Activated CD4-positive, alpha-beta T cell treated with anti-CD3 and anti-CD28 coated beads, Interleukin-2, amount 10 ng/mL, durations not matched to agents 7 days and 5 days (primary cell): ENCODE measurements at places on chromosomes 13 and 19. TPM values are rescaled to one million over a fixed set of nuclear protein-coding genes. Genes with fewer than 3 reads are reported as not detected.

The NLRP7 gene
- total RNA-seq = not detected

DNA sequence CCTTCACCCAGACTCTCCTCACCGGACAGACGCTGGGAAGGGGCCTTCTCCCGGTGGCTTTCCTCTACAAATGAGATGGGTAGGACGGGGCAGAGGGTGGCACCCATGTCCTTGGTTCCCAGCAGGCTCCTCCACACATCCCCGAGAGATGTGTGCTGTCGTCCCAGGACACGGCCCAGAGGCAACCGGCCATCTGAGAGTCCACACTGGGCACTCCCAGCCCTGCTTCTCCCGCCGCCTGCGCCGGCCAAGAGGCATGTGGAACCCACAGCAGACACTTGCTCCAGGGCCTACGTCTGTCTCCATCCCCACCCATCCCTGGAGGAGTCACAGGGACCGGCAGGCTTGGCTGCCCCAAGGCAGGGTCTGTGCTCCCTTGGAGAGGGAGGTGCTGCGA is 179.9 kb downstream of the KDM4B start:
- no peak overlapping the region for H3K4me3 ChIP-seq
- H3K27me3 ChIP-seq = no peaks in the 10 kb centered on the region
- no peak for DNase-seq

DNA sequence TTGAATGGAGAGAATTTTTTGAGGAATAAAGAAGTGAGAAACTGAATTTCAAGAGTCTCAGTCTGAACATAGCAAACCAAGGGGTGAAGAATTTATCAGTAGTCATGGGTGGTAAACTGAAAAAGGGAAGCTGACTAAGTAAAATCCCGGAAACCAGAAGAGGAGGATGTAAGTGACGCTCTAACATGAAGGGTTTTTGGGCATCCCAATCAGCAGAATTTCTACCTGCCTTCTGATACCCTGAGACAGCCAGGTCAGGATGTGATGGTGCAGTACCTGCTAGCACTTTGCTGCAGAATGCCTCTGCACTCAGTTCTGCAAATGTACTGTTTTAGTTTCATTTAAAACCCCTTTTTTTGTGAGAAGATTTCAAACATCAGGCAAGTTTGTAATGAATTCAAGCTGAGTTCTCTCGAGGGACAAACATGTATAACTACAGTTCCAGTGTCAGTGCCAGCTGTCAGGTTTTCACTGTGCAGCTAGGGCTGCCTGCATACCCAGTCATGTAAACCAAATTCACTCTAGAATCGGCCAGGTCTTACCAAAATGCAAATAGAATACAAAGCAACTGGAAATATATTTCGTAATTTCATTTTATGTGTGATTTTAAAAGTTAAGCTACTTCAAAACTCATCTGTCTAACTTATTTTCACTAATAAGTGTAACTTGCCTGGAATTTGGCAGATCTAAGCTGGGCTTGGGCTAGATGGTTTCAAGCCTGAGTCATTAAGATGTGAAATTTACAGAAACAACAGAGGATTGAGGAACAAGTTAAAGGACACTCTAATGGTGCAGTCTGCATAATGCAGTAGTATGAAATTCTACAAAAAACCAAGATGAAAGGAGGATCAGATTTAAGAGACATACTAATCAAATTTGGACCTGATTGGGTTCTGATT is 13.8 kb downstream of the METTL21C start:
- H3K4me1 ChIP-seq = peaks cover 30% of the 10 kb centered on the region
- peak overlapping the region; percentile 58 for H3K27ac ChIP-seq
- peaks cover 38% of the 10 kb centered on the region for H3K36me3 ChIP-seq
- no peak for DNase-seq
- no peaks in the 10 kb centered on the region for H3K27me3 ChIP-seq
- H3K4me3 ChIP-seq = no peak overlapping the region

The ALOX5AP gene
- total RNA-seq = 88.7 TPM

DNA sequence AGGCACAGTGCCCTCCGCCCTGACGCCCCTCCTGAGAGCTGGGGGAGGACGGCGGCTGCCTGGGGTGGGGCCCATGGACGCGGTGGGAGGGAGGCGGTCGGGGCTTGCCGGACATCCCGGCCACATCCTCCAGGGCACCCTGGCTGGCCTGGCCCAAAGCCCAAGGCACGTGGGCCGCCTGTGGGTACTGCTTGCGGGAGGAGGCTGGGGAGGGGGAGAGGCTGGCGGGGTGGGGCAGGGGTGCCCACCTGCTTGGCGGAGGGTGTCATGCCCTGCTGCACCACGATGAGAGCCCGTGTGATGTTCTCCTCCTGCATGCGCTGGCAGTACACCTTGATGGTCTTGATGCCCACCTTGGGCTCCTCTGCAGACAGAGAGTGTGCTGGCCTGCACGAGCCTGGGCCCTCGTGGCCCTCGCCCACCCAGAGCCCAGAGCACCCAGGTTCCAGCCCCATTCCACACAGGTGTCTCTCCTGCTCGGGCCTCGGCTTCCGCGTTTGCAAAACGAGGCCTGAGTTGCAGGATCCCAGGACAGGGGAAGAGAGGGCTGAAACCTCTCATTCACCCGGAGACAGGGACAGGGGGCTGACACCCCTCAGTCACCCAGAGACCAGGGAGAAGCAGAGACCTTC is 3.5 kb downstream of the POLR2E start:
- H3K27me3 ChIP-seq = no peaks in the 10 kb centered on the region
- peaks cover 21% of the 10 kb centered on the region for H3K36me3 ChIP-seq
- no peak for DNase-seq
- H3K4me1 ChIP-seq = peaks cover 51% of the 10 kb centered on the region
- H3K4me3 ChIP-seq = no peak overlapping the region
- H3K27ac ChIP-seq = no peak overlapping the region

- H3K4me3 ChIP-seq = no peak overlapping the region
- H3K4me1 ChIP-seq = no peaks in the 10 kb centered on the region
- no peaks in the 10 kb centered on the region for H3K36me3 ChIP-seq
- H3K27ac ChIP-seq = no peak overlapping the region
These were observed 26.8 kb upstream of the CYSLTR2 start for GRCh38 chr13:48626726-48627451.

GRCh38 chr13:37293295-37293694 is 187.8 kb upstream of the CSNK1A1L start:
- H3K4me1 ChIP-seq = no peaks in the 10 kb centered on the region
- DNase-seq = no peak
- no peak overlapping the region for H3K4me3 ChIP-seq
- no peaks in the 10 kb centered on the region for H3K36me3 ChIP-seq

- no peak overlapping the region for H3K27ac ChIP-seq
- no peaks in the 10 kb centered on the region for H3K4me1 ChIP-seq
- DNase-seq = no peak
- H3K4me3 ChIP-seq = no peak overlapping the region
These were observed 156.4 kb upstream of the FREM2 start for GRCh38 chr13:38530492-38530891.

GRCh38 chr13:99150575-99151361 is 49.9 kb upstream of the UBAC2 start:
- DNase-seq = no peak
- H3K27me3 ChIP-seq = no peaks in the 10 kb centered on the region
- no peak overlapping the region for H3K4me3 ChIP-seq
- peaks cover 8% of the 10 kb centered on the region for H3K4me1 ChIP-seq

- no peaks in the 10 kb centered on the region for H3K27me3 ChIP-seq
- H3K36me3 ChIP-seq = no peaks in the 10 kb centered on the region
- no peaks in the 10 kb centered on the region for H3K4me1 ChIP-seq
- DNase-seq = no peak
- H3K4me3 ChIP-seq = no peak overlapping the region
These were observed 54.7 kb downstream of the NFIC start for GRCh38 chr19:3420909-3421619.

DNA sequence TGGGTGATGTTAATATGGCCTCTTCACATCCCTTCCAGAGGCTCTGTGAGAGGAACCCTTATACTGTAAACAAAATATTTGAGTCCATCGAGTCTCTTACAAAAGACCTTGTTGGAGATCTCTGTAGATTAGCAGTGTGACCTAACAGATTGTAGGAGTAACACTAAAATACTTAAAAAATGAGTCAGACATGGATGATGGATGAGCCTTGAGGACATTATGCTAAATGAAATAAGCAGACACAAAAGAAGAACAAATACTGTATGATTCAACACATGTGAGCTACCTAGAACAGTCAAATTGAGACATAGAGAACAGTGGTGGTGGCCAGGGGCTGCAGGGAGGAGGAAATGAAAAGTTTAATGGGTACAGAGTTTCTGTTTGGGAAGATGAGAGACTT is 152.2 kb upstream of the UBL3 start:
- DNase-seq = no peak
- no peaks in the 10 kb centered on the region for H3K27me3 ChIP-seq
- H3K27ac ChIP-seq = no peak overlapping the region
- no peak overlapping the region for H3K4me3 ChIP-seq
- H3K4me1 ChIP-seq = peaks cover 42% of the 10 kb centered on the region

DNA sequence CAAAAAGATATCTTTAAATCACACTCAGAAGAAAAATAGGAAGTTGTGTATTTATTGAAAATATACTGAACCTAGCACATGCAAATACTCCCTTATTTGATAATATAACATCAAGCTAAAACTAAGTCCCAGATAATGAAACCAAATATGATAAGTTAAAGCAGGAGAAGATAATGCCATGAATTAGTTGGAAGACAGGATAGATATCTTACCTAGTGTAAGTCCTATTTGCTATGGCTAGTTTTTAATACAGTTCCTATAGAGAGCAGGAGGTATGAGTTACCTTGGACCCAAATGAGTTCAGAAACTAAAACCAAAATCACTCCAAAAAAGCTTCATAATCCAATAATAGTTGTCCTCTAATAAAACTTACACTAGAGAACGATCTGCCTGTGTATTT is 1407.1 kb upstream of the MIR17HG start:
- no peaks in the 10 kb centered on the region for H3K36me3 ChIP-seq
- H3K4me1 ChIP-seq = no peaks in the 10 kb centered on the region
- H3K27ac ChIP-seq = no peak overlapping the region
- H3K4me3 ChIP-seq = no peak overlapping the region

The PLPPR3 gene
- not detected for total RNA-seq

DNA sequence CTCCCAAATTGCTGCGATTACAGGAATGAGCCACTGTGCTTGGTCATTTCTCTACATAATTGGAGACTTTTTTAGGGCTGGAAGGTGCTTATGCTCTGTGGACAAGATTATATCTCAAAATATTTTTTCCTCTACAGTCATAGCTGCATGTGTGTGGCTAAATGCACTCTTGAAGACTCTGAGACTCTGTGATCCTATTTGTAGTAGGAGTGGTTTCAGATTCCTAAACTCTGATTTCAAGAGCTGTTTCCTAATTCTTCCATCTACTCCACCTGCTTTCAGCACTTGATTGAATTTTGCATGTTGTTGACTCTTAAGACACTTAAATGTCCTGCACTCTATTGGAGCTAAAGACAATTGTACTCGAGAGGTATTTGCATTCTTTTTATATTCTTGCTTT is 78.0 kb downstream of the KLF5 start:
- no peaks in the 10 kb centered on the region for H3K27me3 ChIP-seq
- H3K27ac ChIP-seq = no peak overlapping the region
- H3K4me1 ChIP-seq = no peaks in the 10 kb centered on the region
- no peak for DNase-seq
- no peaks in the 10 kb centered on the region for H3K36me3 ChIP-seq

The CYP2A7 gene
- total RNA-seq = not detected

The MAMSTR gene
- total RNA-seq = 1.1 TPM

GRCh38 chr13:78298657-78299056 is 304.7 kb downstream of the POU4F1 start:
- no peaks in the 10 kb centered on the region for H3K4me1 ChIP-seq
- no peak overlapping the region for H3K4me3 ChIP-seq
- no peak overlapping the region for H3K27ac ChIP-seq
- H3K27me3 ChIP-seq = no peaks in the 10 kb centered on the region
- DNase-seq = no peak
- no peaks in the 10 kb centered on the region for H3K36me3 ChIP-seq

DNA sequence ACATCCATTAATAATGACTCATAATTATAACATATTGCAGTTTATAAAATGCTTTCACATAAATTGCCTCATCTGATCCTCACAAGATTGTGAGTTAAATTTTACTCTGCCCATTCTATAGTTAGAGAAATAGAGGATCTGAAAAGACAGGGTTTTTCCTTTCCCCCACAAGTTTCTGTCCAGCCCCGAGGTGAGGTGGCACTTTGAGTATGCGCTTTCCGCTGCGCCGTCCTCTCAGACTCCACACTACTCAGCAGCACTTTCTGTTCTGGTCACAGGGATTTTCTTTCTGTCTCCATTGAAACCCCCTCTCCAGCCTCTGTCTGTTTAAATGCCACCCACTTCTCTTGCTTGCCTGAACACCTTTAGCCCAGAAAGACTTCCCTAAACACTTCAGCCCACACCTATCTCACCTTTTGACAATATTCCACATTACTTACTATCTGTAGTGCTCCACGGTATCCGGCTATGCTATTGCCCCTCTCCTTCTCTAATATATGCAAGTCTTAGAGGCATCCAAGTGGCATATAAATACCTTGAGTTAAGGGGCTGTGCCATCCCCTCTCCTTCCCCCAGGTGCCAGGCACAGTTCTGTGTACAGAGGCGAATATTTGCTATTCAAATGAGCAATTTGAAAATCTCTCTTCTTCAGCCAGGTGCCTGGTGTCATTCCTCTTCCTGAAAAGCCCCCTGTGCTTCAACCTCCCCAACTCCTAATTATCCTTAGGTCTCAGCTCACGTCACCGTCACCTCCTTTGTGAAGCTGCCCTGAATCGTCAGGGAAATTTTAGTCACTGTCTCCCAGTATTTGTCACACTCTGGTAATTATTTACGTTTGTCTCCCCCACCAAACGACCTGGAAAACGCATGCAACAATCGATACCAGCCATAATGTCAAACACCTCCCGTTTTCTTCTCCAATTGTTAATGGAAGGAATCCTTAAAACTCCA is 268.7 kb downstream of the NHLRC3 start:
- H3K4me3 ChIP-seq = no peak overlapping the region
- no peaks in the 10 kb centered on the region for H3K4me1 ChIP-seq
- no peaks in the 10 kb centered on the region for H3K36me3 ChIP-seq
- no peaks in the 10 kb centered on the region for H3K27me3 ChIP-seq
- no peak for DNase-seq
- no peak overlapping the region for H3K27ac ChIP-seq

DNA sequence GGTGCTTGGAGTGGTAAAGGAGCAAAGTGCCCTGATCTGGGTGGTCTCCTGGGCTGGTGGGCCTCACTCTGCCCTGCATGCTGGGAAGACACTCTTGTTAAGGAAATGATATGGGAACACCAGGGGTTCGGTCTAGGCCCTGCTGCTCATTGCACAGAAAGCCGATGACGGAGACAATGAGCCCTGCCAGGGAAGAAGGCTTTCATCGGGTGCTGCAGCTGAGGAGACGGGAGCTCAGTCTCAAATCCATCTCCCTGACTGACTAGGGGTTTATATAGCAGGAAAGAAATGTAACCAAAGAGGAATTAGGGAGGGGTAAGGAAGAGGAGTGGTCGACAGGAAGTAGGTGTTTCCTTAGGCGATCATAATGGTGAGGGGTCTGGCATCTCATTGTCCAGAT is 253.4 kb downstream of the TEX29 start:
- H3K4me1 ChIP-seq = no peaks in the 10 kb centered on the region
- H3K27ac ChIP-seq = no peak overlapping the region
- no peak overlapping the region for H3K4me3 ChIP-seq
- DNase-seq = no peak
